HAP-1 (cell line): ENCODE measurements at places on chromosomes 16 and 17.

GRCh38 chr17:73539166-73539565, 105.1 kb downstream of the SDK2 start:
- DNase-seq, result no peak

- no peak for DNase-seq
Observed at GRCh38 chr17:1890758-1891450, 61.1 kb downstream of the RPA1 start.

DNA sequence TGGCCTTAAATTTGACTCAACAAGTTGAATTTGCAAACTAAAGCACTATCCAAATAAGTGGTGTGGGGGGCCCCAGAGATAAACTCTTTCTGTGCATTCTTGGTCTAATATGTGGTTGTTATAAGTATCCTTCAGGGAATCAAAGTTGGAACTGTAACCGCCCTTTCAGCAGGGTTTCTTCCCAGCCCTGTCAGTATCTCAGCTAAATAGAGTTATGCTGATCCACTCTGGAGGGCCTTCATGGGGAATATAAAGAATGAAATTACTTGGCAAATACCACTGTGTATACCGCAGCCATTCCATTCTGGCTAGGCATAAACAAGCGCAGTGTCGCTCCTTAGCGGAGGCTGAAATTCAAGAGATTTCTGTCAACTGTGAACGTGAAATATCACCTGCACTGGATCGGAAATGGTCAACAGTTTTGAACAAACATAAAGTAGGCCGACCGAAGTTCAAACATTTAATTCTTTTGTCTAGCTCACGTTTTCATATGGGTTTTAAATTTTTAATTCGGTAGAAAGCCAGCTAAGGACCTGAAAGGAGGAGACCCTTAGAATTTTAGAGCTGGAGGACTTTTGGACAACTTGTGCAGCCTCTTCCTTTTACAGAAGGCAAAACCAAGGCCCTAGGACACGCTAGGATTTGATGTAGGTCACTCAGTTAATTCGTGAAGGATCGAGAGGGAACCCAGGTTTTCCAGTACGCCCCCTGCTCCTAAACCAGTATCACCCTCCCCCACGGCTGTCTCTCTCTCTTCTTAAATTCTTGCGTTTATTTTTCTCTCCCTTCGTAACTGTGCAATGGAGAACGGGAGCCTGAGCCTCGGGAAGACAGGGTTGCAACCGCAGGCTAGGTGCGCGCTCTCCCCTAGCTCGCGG, 74.7 kb downstream of the CHD9 start:
- DNase-seq, result peak; percentile 10

DNA sequence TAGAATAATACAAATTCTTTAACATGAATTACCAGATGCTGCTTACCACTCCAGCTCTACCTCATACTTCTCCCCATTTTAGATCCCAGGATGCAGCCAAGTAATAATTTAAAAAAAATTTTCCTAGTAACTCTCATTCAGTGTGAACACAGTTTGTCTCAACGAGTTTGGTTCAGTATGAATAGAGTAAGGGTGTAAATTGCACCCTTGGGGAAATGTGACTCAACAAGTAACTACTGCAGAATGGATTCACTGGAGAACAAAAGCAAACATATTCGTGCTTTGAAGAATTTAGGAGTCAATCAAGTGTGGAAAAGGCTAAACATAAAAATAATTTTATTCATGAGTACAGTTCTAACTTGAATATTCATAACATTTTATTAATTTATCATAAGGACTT, 23.0 kb downstream of the KCNJ16 start:
- DNase-seq, result no peak

GRCh38 chr17:22277595-22277994, 585.3 kb downstream of the KCNJ18 start:
- DNase-seq, result no peak

DNA sequence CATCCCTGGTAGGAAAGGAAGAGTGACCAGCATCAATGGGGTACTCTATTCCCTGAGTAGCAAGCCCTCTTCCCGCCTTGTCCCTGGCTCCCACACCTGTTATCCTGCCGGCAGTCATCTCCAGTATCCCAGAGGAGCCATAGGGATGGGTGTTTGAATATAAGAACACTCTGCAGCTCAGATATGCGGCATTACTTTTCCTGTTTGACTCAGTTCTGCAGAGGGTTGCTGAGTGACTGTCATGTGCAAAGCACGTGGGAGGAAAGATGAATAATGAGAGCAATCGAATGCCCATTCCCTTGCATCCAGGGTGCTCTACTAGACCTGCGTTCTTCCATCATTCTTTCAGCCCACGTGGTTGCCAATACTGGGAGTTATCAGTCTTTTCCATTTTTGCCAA, 115.1 kb downstream of the PRKCB start:
- DNase-seq, result no peak

DNA sequence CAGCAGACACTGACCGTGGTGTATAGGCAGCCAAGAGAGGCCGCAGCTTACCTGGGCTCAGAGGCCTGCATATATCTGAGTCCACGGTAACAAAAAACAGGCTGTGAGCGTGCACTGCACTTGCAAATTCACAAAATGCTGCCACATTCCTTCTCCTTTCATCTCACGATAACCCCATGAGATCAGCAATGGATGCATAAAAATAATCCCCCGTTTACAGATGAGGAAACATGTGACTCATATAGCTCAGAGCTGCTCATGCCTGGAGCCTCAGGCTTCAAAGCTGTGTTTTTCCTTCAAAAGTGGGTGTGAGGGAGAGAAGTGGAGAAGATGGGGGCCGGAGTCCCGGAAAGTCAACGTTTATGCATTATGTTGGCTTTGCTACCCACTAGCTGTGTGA, 118.3 kb upstream of the FOXF1 start:
- DNase-seq, result no peak
